ENCODE measurements at places on chromosomes 12 and 14.

DNA sequence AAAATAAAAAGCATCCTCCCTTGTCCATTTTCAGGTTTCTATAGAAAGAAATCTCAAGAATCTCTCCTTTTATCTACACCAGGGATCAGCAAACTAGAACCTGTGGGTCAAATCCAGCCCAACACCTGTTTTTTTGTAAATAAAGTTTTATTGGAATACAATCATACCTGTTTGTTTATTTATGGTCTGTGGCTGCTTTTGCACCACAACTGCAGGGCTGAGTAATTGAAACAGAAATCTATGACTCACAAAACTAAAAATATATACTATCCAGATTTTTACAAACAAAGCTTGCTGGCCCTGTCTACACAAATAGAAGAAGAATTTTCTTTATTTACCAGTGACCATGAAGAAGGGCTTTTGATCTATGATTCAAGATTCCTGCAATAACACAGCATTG is 95.1 kb upstream of the COCH start:
- no peak for DNase-seq

DNA sequence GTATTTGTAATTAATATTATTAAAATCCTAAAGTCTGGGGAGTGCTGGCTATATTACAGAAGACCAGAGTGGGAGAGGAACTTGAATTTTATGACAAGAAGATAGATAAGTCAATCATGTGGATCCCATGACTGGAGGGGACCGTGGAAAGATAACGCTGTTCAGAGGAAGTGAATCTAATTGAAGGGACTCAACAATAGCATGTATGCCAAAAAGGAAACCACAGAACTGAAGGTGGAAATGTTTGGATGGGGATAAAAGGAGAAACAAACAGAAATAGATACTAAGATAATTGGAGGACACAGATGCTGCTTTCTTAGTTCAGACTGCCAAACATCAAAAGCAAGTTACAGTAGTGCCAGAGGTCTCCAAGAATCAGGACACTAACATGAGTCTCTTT is 21.1 kb downstream of the OR6J1 start:
- DNase-seq, result no peak

GRCh38 chr12:71904629-71905028 is 34.0 kb upstream of the TPH2 start:
- no peak for DNase-seq

DNA sequence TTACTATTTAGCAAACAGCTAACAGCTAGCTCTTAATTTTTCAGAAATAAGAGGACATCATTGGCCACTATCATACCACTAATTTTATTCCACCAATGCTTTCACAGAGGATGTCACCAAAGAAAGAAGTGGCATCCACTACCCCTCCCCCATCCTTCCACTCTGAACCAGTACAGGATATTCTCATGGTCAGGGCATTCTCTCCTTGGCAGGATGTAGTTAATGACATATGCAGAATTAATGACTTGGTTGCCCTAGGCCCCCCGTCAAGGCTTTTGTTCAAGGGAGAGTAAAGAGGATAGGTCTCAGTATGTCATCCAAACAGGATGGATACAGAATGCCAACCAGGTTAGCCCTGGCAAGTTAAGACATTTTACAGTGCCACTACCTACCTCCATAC is 18.9 kb upstream of the NUP107 start:
- DNase-seq, result no peak

DNA sequence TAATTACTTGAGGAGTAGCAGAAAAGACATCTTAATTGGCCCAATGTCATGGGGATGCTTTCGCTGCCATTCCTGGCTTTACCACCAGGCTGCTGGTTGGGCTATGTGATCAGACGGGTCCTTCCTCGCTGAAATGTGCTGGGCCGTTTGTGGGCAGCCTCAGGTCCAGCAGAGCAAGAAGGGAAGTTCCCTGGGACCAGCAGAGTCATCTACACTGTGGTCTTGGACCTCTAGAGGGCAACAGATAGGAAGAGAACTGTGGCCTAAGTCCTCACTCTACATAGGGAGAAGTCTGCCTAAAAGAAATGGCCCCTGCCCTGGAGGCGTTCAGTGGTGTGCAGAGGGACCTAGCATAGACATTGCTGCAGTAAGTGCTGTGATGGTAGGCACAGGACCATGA is 10.9 kb downstream of the EVL start:
- DNase-seq, result no peak

- DNase-seq, result no peak
Measured at GRCh38 chr12:5200278-5201087, 156.8 kb downstream of the KCNA5 start.

GRCh38 chr14:76267322-76268046 is 108.5 kb upstream of the ESRRB start:
- peak; percentile 38 for DNase-seq

DNA sequence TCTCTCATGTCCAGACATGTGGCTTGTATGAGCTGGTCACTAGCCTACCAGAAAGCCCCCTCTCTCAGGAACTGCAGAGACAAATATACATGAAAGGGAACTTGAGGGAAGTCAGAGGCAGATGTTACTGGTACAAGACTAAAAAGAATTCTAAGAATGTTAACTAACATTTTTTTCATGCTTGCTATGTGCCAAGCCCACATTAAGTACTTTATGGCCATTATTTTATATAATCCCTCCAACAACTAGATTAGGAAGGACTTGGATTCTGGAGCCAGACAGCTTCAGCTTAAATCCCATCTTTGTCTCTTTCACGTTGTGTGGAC is 24.6 kb downstream of the TTC9 start:
- no peak for DNase-seq

DNA sequence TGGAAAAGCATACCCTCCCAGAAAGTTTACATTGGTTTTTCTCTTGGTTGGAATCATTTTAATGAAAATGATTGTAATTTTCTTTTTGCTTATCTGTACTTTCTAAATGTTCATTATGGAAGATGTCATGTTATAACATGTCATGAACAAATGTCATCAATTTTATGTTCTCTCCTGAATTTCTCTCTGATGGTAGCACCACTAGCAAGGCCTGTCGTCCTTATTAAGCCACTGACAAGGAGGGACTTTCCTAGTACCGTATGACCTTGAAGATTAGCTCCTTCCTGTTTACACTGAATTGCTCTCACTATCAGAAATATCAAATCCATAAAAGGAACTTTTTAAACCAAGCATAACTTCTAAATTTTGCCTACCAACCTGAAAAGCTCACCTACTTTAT is 99.0 kb downstream of the ESR2 start:
- no peak for DNase-seq

DNA sequence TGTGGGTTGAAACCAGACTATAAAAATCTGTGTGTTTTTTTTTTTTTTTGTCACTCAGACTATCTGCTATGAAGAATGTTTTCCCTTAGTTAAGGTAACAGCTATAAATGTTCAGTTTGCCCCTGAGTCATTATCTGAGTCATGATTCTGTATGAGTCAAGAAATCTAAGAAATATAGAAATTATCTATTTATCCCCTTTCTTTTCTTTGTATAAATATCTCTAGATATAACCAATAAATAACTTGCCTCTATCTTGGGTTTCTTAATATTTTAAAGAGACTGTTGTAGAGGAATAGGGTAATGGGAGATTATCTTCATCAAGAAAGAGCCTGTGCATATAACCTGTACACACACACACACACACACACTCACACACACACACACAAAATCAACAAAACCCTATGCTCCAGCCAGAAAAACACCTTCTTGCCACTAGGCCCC is 161.7 kb upstream of the EEA1 start:
- DNase-seq, result no peak

DNA sequence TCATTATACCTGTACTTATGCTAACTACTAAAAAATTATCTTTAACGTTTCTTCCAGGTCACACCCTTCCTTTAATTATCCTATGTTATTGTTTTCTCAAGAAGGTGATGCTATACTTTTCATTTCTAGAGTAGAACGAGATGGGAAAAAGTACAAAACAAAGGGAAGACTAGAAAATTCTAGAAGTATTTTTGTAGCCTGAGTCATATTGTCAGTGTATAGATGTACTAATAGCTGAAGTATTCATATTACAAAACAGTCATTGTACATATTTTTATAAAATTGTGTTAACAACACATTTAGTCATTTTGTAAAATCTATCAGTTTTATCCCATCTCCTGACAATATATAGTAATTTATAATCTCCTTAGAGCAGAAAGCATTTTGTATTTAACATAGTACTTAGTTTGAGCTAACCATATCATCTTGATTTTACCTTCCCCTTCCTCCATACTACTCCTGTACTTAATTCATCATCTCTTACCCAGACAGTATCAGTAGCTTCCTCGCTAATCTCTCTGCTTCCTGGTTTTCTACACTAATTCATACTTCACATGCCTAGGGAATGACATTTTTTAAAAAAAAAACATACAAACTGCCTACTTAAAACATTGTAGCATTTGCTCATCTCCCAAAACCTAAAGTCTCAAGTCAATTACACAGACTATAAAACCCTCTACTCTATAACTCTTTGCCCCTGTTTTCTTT is 920.9 kb downstream of the RPS29 start:
- DNase-seq, result no peak

GRCh38 chr14:96803958-96804357 is 6.8 kb downstream of the VRK1 start:
- DNase-seq, result no peak

DNA sequence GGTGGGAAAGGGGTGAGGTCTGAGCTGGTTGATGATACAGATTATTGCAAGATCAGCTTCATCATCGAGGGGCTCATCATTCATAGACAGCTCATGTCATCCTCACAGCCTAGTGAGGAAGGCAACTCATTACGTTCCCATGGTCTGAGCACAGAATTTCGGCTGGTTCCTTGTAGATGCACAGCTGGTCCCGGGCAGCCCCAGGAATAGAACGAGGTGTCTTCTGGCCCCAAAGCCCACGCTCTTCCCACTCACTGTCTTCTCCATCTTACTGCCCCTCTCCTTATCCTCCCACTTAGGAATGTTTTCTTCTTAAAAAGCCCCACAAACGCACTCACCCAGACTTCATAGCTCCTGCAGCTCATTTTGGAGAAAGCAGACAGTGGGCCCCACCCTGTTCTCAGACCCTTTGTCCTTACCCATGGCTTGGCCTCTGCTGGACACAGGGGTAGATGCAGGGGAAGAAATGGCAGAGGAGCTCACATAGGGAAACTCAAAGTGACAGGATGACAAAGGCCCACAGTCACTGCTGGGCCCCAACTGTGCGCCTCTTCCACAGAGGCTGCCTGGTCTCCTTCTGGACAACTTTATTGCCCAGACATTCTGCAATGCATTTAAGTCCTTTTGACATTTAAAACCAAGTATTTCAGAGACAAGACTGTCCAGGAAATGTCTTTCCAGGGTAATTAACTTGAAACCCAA is 162.2 kb downstream of the ADGRD1 start:
- no peak for DNase-seq

DNA sequence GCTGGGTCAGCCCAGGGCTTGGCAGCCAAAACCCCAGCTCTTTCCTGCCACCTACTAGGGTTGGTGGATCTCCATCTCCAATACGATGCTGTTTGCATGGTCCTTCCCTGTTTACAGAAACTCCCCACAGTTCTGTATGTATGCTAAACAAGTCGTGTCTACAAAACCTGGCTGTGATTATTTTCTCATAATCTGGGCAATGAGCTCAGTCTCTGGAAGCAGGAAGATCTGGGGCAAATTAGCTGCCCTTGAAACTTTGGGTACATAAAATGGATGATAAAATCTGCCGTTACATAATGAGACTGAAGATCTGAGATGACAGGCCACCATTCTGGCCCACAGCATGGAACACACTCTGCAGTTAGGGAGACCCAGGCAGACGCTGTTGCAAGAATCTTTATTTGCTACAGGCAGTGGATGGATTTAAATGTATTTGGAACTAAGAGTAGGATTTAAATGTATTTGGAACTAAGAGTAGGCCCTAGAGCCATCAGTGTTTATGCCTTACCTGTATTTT is 31.7 kb downstream of the ACADS start:
- DNase-seq, result no peak

DNA sequence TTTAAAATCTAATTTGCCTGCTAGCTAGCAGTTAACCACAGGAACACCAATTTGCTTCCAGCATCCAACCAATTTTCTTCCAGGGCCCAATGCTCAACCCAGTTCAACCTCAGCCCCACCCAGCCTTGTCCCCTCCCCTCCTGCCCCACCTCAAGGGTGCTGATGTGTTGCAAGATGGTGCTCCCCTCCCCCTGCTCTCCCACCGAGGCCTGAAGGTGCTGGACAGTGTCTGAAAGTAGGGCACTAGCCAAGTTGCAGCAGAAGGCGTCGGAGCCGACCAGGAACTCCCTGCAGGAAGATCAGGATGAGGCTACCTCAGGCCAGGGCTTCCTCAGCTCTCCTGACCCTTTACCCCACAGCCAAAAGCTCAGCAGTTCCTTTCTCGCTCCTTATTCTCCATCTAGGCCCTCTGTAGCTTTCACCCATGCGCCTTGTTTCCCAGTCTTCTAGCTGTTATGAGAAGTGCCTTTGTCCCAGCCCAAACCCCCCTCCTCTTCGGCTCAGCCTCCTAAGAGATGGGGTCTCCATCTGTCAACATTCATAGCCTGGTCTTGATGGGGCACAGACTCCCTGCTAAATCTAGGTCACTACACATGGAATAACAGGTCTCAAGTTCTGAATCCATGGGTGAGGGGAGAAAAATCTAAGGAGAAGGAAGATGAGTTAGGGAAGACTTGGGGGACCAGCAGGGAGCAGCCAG is 3.6 kb downstream of the STAT6 start:
- no peak for DNase-seq

DNA sequence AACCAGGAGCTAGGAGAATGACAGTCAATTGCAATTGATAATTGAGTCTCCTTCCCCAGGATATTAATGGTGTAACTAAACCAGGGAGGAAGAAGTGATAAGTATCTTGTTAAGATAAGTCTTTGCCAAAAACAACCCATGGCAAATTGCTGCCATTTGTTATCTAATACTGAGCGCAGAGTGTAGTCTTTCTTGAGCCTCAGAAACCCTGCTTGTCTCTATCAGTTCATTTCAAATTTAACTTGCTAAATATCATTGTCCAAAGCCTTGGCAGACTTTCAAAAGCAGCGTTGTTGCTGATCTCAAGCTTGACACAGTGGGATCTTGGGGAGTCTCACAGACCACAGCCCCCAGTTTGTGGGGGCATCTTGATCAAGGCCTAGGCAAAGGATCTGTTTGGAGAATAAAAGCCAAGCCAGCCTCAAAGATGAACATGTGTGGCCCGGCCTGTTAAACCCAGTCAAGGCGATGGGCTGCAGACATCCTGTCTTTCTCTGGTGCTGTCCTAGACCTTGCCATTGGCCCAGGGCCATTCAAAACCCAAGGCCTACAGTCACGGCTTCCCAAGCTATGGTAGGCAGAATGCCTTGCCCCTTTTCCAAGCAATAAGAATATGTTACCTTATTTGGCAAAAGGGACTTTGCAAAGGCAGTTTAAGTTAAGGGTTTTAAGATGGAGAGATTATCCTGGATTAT is 164.2 kb downstream of the CHST11 start:
- no peak for DNase-seq

GRCh38 chr14:99077076-99077843 is 194.7 kb downstream of the BCL11B start:
- no peak for DNase-seq

DNA sequence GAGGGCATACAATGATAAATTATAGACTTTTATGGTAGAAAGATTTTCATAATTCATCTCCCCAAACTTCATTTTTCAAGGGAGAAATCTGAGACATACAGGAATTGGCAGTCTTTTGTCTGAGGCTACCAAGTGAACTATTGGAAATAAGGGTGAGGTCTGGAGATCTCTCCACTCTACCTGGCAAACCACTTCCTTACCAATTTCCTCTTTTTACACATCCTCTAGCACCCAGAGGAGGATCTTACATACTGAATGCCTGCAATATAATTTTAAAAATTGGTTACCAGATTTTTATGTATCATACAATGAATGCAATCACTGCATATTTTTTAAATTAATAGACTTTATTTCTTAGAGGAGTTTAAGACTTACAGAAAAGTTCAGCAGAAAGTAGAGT is 6.6 kb downstream of the PDE6H start:
- DNase-seq, result no peak
